ENCODE measurements at places on chromosomes 5 and 9. TPM values are rescaled to one million over a fixed set of nuclear protein-coding genes. Genes with fewer than 3 reads are reported as not detected.

Gene PCDHGA6
- 7.9 TPM for total RNA-seq

Gene ATP6V1G1
- 73.3 TPM for total RNA-seq

Gene SLC6A7
- total RNA-seq, result 0.19 TPM

- no peak for DNase-seq
Observed at GRCh38 chr5:33244441-33245150, 196.2 kb upstream of the TARS1 start.

DNA sequence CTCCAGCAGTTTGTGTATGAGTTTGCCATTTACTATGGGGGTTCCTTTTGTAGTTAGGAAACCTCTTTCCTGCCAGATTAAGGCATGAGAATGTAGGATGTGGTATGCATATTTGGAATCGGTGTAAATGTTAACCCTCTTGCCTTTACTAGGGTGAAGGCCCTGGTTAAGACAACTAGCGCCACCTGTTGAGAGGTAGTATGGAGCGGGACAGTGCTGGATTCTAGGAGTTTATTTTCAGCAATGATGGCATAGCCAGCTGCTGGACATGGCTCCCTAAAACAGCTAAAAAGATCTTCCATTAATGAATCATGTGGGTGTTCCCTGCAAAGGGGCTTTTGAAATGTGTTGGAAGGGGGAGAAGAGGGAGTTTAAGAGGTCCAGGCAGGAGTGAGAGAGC is 30.7 kb upstream of the GPX3 start:
- DNase-seq, result no peak

GRCh38 chr9:104256031-104256695 is 162.1 kb downstream of the SMC2 start:
- no peak for DNase-seq

- no peak for DNase-seq
Observed at GRCh38 chr5:144131261-144131660, 39.2 kb downstream of the YIPF5 start.

- no peak for DNase-seq
Observed at GRCh38 chr5:60972231-60972630, 27.2 kb downstream of the NDUFAF2 start.

- no peak for DNase-seq
Observed at GRCh38 chr9:2465921-2466460, 155.6 kb upstream of the VLDLR start.

- DNase-seq, result no peak
Observed at GRCh38 chr5:9381464-9381863, 164.4 kb downstream of the SEMA5A start.

- no peak for DNase-seq
Observed at GRCh38 chr5:135364421-135365262, 34.4 kb downstream of the MACROH2A1 start.

GRCh38 chr5:81420039-81420667 is 26.2 kb upstream of the ACOT12 start:
- DNase-seq, result no peak

DNA sequence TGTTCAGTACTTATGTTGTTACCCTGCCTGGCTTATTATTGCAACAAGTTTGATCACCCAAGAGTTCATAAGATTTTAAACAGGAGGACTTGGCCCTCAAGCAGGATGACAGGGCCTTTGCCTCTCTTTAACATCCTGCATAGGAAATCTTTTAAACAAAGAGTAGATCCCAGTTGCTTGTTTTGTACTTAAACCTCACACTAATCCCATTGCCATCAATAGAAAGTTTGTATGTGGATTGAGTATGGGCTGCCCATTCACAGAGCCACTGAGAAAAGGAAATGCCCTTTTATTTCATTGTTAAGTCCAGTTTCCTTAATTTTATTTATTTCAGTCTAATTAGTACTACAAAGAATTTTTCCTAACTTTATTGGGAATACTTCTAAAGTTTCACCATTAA is 52.2 kb upstream of the FGF10 start:
- DNase-seq, result no peak

- no peak for DNase-seq
Observed at GRCh38 chr9:20921362-20921761, 110.1 kb downstream of the HACD4 start.
